ENCODE measurements at places on chromosomes 6 and 20.
A peak's percentile ranks its signal among the peaks of the same experiment; 100 is the strongest.

DNA sequence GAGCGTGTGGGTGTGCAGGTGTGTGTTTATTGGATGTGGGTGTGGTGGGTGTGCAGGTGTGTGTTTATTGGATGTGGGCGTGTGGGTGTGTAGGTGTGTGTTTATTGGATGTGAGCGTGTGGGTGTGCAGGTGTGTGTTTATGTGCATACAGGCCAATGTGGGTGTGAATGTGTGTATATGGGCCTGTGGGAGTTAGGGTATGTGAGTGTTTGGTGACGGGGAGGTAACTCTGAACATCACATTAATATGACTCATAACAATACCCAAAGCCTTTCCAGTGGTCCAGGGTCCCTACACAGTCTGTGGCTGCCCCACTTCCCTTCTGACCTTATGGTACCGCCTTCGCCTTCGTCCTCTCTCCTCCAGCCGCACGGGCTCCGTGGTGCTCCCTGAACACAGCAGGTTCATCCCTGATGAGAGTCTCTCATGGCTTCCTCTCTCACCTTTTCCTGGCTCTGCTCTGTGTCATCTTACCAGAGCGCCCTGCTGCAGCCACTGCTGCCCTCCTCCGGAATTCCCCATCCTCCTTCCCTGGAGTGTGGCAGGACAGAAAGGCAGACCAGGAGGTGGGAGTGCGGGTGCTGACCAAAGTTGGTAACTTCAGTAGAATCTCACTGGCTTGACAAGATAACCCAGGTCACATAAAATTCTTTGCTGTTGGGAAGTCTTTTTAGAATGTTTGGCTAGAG lies 80.0 kb downstream of the SLC2A10 start:
- no peak for DNase-seq

- DNase-seq, result no peak
These were observed 488.4 kb downstream of the PREX1 start for GRCh38 chr20:48339190-48339985.

DNA sequence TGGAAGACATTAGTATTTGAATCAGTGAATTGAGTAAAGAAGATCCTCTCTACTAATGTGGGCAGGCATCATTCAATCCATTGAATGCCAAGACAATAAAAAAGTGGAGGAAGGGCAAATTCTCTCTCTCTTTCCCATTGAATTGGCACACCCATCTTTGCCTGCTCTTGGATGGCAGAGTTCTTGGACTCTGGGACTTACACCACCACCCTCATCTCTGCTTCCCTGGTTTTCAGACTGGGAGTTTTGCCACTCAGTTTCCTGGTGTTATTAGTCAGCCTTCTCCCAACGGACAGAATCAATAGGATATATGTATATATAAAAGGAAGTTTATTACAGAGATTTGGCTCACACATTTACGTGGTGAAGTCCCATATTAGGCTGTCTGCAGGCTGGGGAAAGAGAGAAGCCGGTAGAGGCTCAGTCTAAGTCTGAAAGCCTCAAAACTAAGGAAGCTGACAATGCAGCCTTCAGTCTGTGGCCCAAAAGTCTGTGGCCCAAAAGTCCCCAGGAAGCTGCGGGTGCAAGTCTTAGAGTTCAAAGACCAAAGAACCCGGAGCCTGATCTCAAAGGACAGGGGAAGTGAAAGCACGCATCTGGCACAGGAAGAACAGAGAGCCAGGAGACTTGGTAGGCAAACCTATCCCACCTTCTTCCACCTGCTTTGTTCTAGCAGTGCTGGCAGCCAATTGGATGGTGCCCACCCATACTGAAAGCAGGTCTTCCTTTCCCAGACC lies 64.4 kb downstream of the SMPDL3A start:
- DNase-seq, result no peak

DNA sequence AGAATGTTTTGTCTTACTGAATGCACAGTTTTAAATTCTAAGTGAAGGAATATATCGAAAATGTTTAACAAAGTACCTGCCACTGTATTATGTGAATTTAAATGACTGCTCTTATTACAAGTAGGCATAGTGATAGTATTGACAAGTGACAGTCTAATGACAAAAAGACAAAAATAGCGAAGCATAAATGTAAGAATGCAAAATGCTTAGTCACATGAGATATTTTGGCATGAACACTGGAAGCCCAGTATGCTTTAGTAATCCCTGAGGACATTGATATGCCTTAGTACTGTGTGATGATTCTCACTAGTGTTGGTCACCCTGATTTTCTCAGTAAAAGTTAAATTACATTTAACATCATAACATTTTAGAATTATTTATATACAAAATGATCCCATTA lies 153.5 kb downstream of the EYA4 start:
- DNase-seq, result no peak

DNA sequence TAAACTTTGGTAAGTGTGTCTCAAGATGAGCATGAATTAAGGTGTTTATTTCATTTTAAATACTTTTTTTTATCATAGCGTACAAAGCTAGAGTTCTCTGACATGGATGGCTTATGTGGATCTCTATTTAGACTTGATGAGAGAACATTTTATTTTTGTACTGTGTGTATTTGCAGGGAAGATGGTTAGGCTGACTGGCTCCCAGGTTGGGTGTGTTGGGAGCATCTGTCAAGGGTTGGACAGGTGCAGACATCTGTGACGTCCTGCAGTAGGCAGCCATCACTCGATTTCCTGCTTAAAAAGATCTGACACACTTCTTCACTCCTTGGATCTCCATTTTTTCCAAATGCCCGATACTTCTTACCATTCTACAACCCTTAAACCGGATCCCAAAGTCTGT lies 221.9 kb upstream of the QKI start:
- DNase-seq, result no peak

DNA sequence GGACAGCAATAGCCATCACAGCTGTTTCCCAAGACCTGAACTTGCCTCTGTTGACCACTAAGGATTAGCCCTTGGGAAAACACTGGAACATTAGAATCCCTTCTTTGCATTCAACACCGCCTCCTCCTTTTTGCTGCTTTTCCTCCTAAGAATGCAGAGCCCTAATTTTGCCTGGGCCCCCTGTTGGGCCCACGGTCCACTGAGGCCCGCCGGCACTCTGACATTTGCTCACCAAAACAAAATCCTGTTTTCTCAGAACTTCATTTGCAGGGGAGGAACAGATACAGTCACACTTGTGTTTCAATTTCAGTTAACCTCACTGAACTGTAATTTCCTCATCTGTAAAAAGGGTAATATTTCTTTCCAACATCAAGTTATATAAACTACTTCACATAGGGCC lies 116.0 kb upstream of the JARID2 start:
- no peak for DNase-seq

GRCh38 chr6:119361209-119361608 lies 11.6 kb upstream of the MAN1A1 start:
- DNase-seq, result no peak

DNA sequence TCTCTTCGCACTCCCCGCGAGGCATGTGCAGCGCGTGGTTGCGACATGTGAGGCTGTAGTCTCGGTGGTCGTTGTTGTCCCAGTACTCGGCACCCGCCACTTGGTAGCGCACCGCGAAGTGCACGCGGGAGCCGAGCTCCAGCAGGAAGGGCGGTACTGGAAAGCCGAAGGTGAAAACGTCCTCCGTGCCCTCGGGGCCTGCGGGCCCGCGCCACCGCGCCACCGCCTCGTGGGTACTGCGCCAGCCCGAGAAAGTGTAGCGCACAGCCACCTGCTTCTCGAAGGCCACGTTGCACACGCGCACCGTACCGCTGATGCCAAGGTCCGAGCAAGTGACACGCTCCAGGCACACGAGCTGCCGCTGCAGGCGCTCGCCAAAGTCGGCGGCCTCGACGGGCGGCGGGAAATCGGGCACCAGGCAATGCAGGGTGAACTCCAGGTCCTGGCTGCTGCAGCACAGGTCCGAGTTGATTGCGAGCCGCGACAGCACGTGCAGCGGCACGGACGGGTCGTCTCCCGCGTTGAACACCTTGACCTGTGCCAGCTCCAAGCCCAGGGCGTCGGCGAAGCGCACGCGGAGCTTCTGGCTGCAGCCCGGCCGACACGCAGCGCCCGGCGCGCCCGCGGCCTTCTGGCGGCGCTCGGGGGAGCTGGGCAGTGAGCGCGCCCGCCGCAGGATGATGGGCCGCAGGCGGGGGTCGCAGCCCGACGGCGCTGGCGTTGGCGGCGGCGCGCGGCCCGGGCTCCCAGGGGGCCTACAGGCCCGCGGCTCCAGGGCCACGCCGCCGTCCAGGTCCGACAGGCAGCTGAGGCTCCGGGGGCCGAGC lies 840 bp downstream of the PPP1R3D start:
- DNase-seq, result no peak

- peak; percentile 57 for DNase-seq
These were observed 56.2 kb upstream of the RIPOR2 start for GRCh38 chr6:24991810-24992467.

DNA sequence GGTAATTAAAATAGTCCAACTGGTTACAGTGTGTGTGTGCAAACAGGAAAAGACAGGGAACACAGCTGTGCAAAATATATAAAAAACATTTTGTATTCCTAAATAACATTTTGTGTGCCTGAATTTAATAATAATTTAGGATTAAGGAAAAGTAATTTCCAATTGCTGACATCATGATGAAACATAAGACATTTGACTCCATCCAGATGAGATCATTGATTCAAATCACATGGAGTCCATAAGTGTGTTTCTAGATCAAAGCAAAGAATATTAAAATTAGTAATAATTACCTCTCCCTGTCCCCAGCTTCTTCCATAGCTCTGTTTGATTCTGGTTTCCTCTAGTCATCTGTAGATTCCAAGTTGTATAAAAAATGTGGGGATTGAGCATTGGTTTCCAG lies 64.6 kb upstream of the BTN3A2 start:
- no peak for DNase-seq

DNA sequence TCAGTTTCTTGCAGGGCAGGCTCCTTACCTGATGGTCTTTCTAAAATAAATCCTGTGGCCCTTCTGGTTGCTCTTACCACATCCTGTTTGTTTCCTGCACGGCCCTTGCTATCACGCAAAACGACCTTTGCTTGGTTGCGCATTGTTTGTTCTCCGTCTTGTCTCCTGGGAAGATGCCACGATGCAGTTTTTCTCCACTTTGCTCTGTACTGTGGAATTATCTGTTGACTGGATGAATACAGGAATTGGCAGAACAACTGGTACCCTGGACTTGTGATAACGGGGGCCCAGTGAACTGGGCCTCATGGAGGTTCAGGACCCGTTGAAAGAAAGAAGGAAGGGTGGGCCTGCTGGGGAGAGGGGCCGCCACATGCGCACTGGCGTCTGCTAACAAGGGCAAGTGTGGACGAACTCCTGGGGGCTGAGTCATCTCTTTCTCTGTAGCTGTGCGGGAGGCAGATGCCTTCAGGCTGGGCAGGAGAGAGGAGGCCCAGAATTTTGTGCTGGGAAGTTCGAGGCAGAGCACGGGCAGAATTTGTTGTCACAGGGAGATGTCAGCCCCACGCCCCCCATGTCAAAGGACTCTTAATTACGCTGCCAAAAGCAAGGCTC lies 139.9 kb downstream of the BMP7 start:
- no peak for DNase-seq

DNA sequence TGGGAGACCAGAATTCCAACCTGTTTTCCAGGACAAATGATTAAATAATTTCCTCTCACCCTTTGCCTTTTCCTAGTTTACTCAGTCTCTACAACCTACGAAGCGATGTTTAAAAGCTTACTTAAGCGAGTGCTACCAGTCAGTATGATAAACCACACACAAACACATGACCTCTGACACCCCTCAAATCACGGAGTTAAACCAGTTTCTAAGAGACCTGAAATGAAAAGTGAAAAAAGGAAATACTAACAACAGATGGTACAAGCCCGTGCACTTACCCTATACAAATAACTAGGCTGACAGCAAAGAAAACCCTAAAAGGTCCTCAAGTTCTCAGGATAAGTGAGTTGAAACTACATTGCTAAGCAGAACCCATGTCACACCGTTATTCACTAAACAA lies 7.7 kb downstream of the TNFRSF21 start:
- no peak for DNase-seq

DNA sequence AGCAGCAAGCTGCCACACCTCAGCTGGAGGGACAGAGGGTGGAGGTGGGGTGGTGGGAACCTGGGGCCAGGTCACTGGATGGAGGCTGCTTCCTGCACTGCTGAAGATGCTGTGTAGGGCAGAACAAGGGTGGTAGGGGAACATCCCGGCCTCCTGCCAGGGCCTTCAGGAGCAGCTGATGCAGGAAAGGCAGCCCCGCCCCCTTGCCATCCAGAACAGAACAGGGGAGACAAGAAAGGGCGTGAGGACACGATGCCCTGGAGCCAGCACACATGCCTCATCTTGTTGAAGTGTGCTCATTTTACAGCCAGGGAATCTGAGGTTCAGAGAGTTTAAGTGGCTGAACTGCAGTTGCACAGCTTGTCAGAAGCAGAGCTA lies 43.1 kb upstream of the PHACTR3 start:
- no peak for DNase-seq

GRCh38 chr6:76681781-76682180 lies 609.3 kb upstream of the IMPG1 start:
- DNase-seq, result no peak

DNA sequence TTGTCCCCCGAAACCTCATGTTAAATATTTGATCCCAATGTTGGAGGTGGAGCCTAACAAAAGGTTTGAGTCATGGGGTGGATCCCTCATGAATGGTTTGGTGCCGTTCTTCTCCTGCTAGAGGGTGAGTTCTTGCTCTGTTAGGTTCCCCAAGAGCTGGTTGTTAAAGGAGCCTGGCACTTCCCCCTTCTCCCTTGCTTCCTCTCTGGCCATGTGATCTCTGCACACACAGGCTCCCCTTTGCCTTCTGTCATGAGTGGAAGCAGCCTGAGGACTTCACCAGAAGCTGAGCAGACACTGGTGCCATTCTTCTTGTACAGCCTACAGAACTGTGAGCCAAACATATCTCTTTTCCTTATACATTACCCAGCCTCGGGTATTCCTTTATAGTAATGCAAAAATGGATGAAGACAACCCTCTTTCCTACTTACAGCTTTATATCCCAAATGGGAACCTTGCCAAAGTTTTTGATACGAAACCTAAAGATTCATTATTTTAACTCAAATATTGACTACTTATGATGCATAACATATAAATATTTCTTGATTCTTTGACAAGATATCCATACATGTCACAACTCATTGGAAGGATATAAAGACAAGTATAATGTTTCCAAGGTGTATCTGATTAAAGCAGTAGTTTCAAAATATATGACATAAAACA lies 61.0 kb downstream of the RNF182 start:
- DNase-seq, result no peak

- DNase-seq, result no peak
These were observed 949 bp upstream of the ATXN1 start for GRCh38 chr6:16762268-16762549.

DNA sequence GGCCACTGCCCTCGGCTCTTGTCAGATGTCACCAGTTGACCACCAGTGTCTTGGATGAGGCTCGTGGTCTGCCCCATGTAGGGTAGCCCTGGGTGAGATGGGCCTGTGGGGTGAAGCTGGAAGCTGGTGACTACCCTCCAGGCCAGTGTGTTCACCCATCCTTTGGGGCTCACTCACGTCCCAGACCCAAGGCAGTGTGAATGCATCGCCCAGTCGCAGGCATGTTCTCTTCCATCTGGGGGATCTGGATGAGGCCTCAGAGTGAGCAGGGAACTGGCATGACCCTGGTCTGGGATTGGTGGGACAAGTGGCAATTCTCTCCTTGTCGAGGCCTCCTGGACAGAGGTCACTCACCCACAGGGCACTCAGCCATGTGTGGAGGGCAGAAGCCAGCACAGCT lies 120.1 kb upstream of the PHACTR3 start:
- DNase-seq, result no peak
